GM23338 (cell line): ENCODE measurements at places on chromosomes 12 and 14. TPM values are rescaled to one million over a fixed set of nuclear protein-coding genes. Genes with fewer than 3 reads are reported as not detected.

DNA sequence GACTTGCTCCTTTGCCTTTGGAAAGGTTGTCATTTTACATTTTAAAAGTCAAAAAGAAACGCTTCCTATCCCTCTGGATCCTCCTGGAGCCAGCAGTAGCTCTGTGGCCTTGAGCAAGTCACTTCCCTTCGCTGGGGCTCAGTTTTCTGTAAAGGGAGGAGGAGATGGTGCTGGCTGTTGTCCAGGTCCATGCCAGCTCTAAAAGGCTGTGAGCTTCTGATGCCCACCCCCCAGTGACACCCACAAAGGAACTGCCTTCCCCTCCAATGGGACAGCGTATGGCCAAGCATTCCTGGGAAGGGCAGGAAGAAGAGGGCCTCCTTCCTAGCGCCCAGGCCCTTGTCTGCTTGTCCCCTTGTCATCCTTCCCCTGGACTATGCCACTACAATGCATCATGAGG, 81.5 kb downstream of the NTF3 start:
- DNase-seq = no peak

DNA sequence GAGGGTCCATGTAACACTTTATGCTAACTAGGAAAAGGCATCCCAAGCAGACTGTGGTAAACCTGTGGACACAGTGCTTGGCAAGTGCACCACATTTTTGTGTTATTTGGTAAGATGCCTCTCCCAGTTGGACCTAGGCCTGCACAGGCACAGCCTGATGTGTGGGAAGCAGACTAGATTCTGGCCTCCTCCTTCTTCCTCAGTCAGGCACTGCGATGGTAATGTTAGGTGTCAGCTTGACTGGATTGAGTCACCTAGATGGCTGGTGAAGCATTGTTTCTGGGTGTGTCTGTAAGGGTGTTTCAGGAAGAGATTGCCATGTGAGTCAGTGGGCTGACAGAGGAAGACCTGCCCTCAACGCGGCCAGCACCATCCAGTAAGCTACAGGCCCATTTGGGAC, 25.3 kb upstream of the RHOJ start:
- DNase-seq = no peak

DNA sequence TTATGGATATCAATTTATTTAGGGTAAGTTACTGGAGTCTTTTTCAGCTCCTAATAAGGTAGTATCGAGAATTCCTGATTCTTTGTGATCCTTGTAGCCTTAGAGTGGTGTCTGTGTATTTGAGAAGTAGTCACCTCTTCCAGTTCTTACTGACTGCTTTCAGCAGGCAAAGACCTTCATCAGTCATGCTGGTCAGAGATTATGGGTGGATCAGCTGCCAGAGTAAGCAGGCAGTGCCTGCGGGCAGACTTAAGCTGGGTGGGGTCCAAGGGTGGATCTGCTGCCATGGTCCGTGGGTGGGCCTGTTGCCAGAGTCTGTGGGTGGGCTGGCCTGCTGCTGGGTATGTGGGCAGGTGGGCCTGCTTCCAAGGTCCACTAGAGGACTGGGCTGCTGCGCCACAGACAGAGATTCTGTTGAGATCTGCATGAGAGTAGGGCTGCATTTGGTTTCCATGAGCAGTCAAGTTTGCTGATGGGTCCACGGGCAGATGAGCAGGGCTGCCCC, 188.7 kb downstream of the ANO2 start:
- DNase-seq = no peak

- DNase-seq = no peak
Measured at GRCh38 chr14:24843494-24843893, 206.5 kb downstream of the STXBP6 start.

- no peak for DNase-seq
Measured at GRCh38 chr14:95421741-95422140, 94.7 kb downstream of the SYNE3 start.

DNA sequence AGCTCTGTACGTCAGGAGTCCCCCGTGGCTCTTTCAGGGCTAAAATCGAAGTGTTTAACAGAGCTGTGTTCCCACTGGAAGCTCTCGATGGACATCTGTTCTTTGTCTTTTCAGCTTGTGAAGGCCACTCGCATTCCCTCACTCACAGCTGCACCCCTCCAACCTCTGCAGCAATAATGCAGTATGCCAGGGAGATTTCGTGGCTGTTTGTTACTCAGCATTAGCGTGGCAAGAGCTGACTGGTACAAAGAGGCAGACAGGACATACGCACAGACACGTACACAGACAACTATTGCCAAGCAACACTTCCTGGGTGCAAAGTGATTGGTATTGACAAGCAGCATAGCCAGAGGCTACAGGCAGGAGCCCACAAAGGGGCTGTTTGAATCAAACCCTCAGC, 11.8 kb upstream of the FBXO21 start:
- DNase-seq = no peak

DNA sequence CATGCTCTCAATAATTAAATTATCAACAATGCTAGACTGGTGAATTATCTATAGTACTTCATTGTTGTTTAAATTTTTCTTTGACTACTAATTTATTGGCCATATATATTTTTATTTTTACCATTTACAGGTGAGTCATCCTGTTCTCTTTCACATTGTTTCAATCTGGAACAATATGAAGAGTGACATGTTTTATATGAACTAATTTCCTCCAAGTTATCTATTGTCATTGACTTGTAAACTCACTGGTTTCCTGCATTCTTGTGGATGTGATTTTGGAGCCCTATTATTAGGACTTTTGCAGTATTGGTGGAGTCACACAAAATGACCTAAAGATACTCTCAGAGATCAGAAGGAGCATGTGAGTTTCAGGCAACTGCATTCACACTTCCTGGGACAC, 297.7 kb downstream of the AEBP2 start:
- DNase-seq = no peak

GRCh38 chr12:91422127-91422526, 239.5 kb upstream of the DCN start:
- no peak for DNase-seq

DNA sequence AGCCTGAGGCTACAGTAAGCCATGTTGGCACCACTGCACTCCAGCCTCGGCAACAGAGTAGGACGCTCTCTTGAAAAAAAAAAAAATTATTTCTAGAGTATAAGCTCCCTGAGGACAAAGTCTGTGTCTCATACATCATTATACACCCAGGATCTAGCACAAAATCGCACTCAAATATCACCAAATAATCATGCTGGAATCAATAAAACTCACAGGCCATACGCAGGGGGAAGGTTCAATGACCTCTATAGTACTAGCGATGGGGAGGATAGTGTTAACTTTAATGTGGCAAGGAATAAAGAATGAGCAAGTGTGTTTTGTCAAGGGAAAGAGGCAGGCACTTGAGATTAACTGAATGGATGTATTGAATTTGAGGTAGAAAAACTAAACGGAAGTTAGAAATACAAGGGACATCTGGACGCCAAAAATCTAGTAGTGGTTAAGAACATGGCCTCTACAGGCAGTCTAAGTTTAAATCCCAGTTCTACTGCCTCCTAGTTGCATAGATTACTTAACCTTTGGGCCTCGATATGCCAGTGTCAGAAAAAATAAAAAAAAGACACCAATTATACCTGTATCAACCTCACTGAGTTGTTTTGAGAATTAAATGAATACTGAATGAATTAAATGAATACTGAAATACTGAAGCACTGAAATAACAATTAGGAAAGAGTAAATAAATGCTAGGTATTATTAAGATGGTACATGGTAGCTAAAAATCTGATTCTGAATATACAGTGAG, 4.4 kb upstream of the AP4S1 start:
- DNase-seq = no peak

DNA sequence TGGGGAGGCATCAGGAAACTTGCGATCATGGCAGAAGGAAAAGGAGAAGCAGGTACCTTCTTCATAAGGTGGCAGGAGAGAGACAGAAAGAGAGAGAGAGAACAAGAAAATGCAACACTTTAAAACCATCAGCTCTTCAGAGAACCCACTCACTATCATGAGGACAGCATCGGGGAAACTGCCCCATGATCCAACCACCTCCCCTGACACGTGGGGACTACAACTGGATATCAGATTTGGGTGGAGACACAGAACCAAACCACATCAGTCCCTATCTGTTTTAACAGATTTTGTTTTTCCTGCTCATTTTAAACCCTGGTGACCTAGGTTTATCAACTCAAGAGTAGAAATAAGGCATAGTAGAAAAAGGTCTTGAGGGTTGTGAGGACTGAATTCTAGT, 210.1 kb upstream of the PLXNC1 start:
- DNase-seq = no peak

DNA sequence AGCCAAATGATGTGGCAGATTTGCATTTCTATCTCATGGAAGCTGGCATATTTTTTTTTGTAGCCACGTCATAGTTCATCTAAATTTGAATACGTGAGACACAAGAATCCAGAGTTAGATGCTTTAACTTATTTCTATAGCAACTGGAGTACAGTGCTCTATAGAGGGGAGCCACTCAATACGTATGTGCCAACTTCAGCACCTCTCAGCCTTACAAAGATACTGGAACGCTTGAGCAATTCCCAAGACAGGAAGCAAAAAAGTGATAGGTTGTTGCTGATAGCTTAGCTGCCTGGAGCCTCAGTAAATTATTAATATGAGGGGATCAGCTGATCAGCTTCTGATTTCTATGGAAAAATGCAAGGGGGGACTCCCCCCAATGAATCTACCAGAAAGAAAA, 24.1 kb upstream of the PELI2 start:
- DNase-seq = no peak

DNA sequence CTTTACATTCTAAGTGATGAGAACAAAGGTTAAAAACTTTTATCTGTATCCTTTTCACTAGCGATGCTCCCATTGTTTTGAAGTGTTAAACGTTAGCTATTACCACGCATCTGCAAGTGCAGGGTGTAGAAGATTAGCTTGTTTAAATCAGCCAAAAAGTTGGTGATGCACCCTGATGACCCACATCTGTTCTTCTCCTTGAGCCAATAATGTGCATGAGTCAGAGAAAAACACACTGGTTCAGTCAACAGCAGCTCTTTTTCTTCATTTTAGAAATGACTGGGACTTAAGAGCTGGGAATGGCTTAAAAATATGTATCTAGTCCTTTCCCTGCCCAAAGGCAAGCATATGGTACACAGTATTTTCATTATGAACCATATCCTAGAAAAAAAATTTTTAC, 323.5 kb upstream of the PDE3A start:
- no peak for DNase-seq

DNA sequence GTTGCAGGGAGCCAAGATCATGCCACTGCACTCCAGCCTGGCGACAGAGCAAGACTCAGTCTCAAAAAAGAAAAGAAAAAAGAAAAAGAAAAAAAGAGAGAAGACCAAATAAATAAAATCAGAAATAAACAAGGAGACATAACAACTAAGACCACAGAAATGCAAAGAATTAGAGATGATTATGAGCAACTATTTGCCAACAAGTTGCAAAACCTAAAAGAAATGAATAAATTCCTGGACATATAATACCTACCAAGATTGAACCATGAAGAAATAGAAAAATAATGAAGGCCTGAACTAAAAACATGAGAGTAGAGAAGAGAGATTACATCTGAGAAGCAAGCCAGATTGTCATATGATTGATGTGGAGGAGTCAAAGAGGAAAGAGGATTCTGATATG, 17.6 kb upstream of the EPS8 start:
- DNase-seq = no peak

DNA sequence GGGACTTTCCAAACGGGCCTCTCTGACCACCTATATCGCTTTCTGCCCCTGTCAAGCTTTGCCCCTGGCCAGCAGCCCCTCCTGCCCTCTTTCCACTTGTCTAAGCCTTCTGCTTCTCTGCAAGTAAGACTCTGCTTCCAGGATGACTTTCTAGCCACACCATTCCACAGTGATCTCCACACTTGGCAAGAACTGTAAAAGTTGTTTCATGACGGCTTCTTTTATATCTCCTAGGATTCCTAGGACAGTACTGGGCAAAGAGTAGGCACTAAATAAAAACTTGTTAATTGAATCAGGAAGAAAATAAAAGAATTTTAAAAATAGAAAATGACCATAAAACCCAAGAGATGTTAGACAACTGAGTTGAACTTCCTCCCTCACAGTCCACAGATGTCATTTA, 1.8 kb upstream of the PTPN21 start:
- no peak for DNase-seq

- no peak for DNase-seq
Measured at GRCh38 chr14:53368711-53369201, 215.6 kb upstream of the DDHD1 start.

GRCh38 chr14:21001218-21001617, 2.1 kb downstream of the SLC39A2 start:
- peak; percentile 43 for DNase-seq

GRCh38 chr12:49109641-49110463, 795 bp downstream of the LMBR1L start:
- peak; percentile 75 for DNase-seq

- no peak for DNase-seq
Measured at GRCh38 chr12:121600702-121601336, 20.0 kb upstream of the KDM2B start.

- no peak for DNase-seq
Measured at GRCh38 chr14:65255029-65255545, 152.8 kb upstream of the MAX start.

GRCh38 chr12:44000309-44000952, 164.6 kb downstream of the TMEM117 start:
- DNase-seq = peak; percentile 89

GRCh38 chr12:81811061-81811777, 52.1 kb upstream of the PPFIA2 start:
- peak; percentile 47 for DNase-seq

GRCh38 chr12:94614288-94614721, 36.1 kb downstream of the TMCC3 start:
- peak; percentile 76 for DNase-seq

- peak; percentile 21 for DNase-seq
Measured at GRCh38 chr14:97219431-97220017, 422.3 kb downstream of the VRK1 start.

DNA sequence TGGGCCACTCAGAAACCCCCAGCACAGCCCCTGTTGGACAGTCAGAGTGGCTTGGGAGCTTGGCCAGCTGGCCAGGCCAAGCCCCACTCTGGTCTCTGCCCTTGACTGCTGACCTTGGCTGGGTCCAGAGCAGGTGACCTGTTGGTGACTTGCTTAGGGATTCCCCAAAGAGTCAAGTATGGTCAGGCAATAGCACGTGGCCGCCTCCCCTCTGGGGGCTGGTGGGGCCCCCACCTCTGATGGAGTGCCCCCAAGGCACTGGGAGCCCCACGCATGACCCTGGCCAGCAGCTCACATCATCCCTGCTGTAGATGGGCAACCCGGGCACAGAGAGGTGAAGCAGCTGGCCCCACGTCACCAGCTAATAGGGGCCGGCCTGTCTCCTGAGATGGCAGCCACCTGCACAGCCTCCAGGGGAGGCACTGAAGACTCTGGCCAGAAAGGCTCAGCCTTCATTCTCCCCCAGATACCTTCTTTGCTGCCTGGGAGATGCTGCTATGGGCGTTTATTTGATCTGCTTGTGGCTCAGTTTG, 1.8 kb downstream of the CCDC197 start:
- no peak for DNase-seq

- DNase-seq = peak; percentile 28
Measured at GRCh38 chr12:591167-592023, 71.8 kb downstream of the NINJ2 start.

RPL6 gene
- total RNA-seq = 1,413 and 1,678 TPM in 2 replicates

SUOX gene
- 21.9 and 27.5 TPM in 2 replicates for total RNA-seq

DLGAP5 gene
- 106 and 110 TPM in 2 replicates for total RNA-seq

GARIN6 gene
- not detected in 2 replicates for total RNA-seq

OAS2 gene
- total RNA-seq = not detected in 2 replicates

CRADD gene
- total RNA-seq = 20.3 and 27.9 TPM in 2 replicates

CLEC4E gene
- total RNA-seq = not detected in 2 replicates

PDE6H gene
- total RNA-seq = not detected in 2 replicates

CLEC1B gene
- not detected in 2 replicates for total RNA-seq

ASCL1 gene
- total RNA-seq = 0.78 TPM in 1 of 2 replicates, not detected in the other

PRDM4 gene
- 17.1 and 21.9 TPM in 2 replicates for total RNA-seq

PTCSC3 gene
- total RNA-seq = not detected in 2 replicates

KRT72 gene
- total RNA-seq = not detected in 2 replicates

MAP1LC3B2 gene
- 0.54 and 1.3 TPM in 2 replicates for total RNA-seq

SLC6A15 gene
- total RNA-seq = 22.9 and 27.9 TPM in 2 replicates

OTX2 gene
- 21.2 and 23.9 TPM in 2 replicates for total RNA-seq

OTUB2 gene
- 4.1 and 4.4 TPM in 2 replicates for total RNA-seq
